BJ (cell line): ENCODE measurements at places on chromosomes 4 and X. TPM values are rescaled to one million over a fixed set of nuclear protein-coding genes. Genes with fewer than 3 reads are reported as not detected.

Gene FRG2
- not detected in 2 replicates for polyA plus RNA-seq

Gene S100P
- 0.06 and 0.07 TPM in 2 replicates for polyA plus RNA-seq

Gene REPS2
- 0.04 and 0.17 TPM in 2 replicates for polyA plus RNA-seq

Gene AWAT2
- not detected in 2 replicates for polyA plus RNA-seq

Gene HCCS
- polyA plus RNA-seq = 18.9 and 26.7 TPM in 2 replicates

Gene ENPEP
- polyA plus RNA-seq = 0.40 and 0.75 TPM in 2 replicates

Gene CSN1S1
- not detected in 2 replicates for polyA plus RNA-seq

Gene ARHGEF6
- polyA plus RNA-seq = 3.0 and 5.1 TPM in 2 replicates

Gene MMAA
- polyA plus RNA-seq = 3.4 and 7.9 TPM in 2 replicates

Gene MAEA
- 77.5 and 94.4 TPM in 2 replicates for polyA plus RNA-seq

Gene NXF2B
- not detected in 2 replicates for polyA plus RNA-seq

GRCh38 chr4:150212927-150213326 lies 134.7 kb downstream of the DCLK2 start:
- no peak for DNase-seq

GRCh38 chr4:82017680-82018079 lies 356.1 kb downstream of the HNRNPD start:
- no peak for DNase-seq

GRCh38 chr4:25509646-25510045 lies 132.6 kb downstream of the ANAPC4 start:
- no peak for DNase-seq

- DNase-seq = no peak
Measured at GRCh38 chr4:108094131-108094530, 74.6 kb downstream of the LEF1 start.

GRCh38 chr4:162015090-162015489 lies 148.7 kb downstream of the FSTL5 start:
- peak; percentile 17 for DNase-seq

DNA sequence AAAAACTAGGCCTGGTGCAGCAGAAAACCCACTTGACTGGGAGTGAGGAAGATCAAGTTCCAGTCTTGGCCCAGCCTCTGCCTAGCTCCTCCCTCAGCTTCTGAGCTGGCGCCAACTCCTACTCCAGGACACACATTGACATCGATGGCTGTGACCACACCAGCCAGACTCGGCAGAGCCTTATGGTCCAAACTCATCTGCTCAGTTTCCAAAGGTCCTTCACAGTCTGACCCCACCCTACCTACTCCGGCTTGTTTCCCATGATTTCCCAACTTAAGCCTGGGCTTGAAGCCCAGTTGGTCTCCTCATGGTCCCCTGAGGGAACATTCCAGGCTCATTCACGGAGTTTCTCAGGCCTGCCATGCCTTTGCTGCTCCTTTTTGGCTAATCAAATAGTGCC lies 10.1 kb downstream of the ELF4 start:
- peak; percentile 43 for DNase-seq

DNA sequence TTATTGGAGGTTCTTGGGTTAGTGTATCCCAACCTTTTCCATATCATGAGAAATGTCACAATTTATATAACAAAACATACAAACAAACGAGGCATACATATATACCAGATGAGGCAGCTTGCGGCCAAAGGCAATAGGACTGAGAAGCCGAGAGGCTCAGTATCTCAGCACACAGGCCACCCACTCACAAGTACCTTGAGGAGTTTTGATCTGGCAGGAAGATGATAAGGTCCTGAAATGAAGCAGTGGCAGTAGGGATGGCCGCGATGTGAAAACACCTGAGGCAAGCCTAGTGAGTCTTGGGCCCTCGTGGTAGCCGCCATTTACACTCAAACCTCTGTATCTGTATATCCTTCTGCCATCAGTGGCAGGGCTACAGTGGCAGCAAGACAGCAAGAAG lies 55.3 kb upstream of the PRPS1 start:
- no peak for DNase-seq

DNA sequence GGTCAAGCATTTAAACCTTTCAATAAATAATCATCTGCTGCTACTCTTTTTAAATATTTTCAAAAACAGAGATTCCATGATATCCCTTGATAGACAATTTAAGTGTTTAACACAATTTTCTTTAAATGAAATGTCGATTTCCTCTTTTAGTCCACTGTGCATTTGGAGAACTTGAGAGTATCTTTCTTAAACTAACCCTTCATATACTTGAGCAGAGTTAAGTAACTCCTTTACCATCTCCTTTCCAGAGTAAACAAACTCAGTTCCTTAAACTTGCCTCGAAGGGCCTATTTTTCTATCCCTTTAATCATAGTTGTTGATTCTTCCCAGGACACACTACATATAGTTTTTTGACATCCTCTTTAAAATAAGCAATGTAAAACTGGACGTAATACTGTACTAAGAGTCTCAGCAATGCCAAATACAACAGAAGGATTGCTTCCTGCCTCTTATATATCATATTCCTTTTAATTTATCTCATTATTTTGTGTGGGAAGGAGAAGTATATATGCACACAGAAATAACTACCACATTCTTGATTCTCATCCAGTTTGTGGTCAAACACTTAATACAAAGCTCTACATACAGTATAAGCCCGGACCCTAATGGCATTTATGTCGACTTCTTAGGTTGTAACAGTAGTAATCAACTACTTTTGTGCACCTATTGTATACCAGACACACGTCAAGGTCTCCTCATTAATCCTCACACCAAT lies 22.8 kb downstream of the RAB28 start:
- DNase-seq = no peak

- no peak for DNase-seq
Measured at GRCh38 chr4:105620640-105621323, 68.4 kb downstream of the ARHGEF38 start.

DNA sequence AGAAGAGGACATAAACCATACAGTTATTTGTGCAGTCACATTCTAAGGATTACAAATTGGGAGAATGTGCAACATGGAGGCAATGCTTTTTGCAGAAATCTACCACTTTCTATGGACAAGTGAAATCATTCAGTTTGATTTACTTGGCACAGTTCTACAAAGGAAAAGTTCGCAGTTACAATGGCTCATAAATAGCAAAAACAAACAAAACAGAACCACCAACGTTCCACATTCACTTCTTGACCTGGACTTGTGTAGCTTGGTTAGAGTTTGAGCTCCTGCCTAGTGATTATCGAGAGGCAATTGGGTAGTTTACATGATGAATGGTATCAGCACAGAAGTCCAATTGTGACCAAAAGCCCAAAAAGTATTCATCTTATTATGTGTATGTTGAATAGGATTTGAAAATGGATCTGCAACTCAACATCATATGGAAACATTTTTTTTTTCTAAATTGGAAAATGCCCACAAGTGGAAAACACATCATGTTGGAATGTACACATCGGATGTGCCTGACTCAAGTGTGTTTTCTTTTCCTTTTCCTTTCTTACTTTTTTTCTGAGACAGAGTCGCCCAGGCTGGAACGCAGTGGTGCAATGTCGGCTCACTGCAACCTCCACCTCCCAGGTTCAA lies 123.8 kb downstream of the LUZP4 start:
- no peak for DNase-seq

- no peak for DNase-seq
Measured at GRCh38 chr4:42398171-42398870, 1.0 kb downstream of the SHISA3 start.

GRCh38 chr4:9952415-9952950 lies 68.8 kb downstream of the SLC2A9 start:
- DNase-seq = no peak

DNA sequence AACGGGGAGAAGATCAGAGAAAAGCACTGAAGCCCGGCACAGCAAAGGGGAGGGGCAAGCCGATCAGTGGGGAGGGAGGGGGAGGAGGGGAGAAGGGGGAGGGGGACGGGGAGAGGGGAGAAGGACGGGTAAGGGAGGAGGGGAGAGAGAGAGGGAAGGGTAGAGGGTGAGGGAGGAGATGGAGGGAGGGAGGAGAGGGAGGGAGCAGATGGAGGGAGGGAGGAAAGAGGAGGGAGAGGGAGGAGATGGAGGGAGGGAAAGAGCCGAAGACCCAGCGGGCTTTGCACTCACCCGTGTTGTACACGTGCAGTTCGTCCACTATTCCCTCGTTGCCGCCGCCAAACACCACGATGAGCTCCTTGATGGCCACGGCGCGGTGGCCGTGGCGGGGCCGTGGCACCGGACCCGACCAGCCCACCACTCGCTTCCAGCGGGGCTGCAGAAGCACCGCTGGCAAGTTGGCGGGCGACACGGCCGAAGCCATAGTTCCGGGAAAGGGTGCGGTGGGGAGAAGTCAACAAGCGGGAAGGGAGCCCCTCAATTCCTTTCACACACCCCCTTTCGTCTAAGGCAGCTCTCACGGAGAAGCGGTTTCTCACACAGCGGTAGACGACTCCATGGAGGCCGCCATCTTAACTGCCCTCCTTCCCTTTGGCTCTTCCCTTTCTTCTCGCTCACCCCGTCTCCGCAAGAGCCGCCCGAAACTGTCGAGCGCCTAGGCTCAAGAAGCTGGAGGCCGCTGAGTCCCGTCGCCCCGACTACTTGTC lies 1.1 kb downstream of the HCFC1 start:
- DNase-seq = no peak

DNA sequence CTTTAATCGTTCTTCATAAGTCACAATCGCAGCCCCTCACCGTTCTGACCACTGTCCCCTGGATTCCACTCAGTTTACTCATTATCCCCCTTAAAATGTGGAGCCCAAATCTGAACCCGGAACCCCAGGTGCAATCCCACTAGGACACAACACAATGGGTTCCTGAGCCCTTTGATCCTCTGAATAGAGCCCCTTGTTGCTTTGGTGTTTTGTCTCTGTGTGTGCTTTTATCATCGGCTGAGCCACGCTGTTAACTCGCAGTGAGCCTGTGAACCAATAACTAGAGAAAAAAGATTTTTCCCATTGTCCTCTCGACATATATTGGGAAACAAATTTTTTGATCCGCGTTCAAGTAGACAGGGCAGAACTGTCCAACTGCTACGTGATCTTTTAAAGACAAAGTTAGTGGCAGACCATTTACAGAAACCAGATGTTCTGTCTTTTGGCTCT lies 617 bp upstream of the PDHA1 start:
- DNase-seq = no peak

DNA sequence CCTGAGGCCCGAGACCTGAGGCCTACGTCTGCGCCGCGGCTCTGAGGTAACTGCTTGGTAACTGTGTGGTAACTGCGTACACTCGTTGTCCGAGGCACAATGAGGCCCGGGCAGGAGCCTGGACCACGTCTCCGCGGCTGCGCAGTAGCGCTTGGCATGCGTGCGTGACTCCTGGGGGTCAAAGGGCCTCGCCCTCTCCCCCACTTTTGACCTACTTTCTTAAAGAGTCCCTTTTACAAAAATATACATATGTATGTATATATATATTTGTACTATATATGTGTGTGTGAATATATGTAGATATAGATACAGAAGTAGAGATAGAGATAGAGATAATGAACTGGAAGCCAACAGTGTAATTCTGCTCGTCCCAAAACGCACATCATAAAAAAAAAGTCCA lies at the start of gene BEND2:
TSS of gene BEND2 (minus strand) at position 101 of the 400 bp plus-strand sequence. CDS start 136 bp downstream, outside the sequence.
- no peak for DNase-seq

DNA sequence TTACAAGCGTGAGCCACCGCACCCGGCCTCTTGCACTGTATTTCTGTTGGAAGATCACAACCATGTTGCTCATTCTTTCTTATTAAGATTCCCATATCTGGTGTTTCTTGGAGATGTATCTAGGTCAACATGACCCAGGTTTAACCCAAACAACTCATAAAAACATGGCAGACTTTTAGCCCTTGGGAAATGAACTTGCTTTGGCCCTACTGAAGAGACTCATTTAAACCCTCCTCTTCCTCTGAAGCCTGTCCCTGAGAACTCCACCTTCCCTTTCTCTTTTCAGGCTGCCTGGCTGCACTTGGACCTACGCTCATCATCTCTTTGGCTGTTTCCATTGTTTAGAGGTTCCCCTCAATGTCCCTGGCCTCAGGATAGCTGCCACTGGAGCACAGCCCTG lies 22.8 kb upstream of the OPN1LW start:
- DNase-seq = no peak

DNA sequence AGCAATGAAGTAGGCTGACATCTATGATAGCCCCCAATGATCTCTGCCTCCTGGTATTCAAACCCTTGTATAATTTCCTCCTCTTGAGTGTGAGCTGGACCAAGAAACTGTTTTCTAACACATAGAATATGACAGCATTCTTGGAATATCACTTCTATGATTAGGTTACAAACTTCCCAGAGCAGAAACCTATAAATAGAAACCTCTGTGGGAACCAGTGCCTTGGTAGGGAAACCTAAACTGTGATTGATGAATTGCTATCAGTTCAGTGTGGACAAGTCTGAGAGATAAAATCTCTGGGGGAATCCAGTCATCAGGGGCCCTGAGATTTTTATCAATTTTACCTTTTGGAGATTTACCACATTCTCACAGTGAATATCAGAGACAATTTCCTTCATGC lies 756.5 kb upstream of the AGA start:
- DNase-seq = no peak

DNA sequence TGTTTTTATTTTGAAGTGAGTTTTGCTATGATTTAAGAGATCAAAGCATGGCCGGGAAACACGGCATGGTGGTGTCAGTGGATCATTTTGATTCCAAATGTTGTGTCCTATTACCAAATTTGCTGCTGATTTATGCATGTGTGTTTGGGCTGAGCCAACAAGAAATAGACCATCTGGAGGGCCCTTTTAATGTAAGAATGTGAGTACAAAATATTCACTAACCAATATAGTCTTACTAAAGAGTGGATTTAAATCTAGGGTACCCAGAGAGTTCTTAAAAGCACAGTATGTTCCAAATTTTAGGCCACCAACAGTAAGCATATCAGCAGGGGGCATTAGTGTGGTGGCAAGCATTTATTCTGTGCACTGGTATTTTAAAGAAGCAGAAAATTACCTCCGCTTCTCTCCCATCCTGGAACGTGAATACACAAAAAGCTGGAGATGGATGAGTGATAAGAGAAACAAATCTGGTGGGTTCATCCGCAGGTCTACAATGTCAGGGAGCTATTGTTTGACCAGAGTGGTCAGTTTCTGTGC lies 444.4 kb upstream of the IGFBP7 start:
- no peak for DNase-seq

GRCh38 chr4:186829097-186829496 lies 105.4 kb upstream of the FAT1 start:
- DNase-seq = no peak

GRCh38 chr4:142372530-142373260 lies 473.4 kb downstream of the INPP4B start:
- no peak for DNase-seq

GRCh38 chr4:85967872-85968271 lies 392.0 kb downstream of the MAPK10 start:
- no peak for DNase-seq

GRCh38 chrX:129808158-129808828 lies 28.5 kb downstream of the SASH3 start:
- no peak for DNase-seq

- DNase-seq = no peak
Measured at GRCh38 chrX:74505437-74505836, 84.1 kb downstream of the SLC16A2 start.

DNA sequence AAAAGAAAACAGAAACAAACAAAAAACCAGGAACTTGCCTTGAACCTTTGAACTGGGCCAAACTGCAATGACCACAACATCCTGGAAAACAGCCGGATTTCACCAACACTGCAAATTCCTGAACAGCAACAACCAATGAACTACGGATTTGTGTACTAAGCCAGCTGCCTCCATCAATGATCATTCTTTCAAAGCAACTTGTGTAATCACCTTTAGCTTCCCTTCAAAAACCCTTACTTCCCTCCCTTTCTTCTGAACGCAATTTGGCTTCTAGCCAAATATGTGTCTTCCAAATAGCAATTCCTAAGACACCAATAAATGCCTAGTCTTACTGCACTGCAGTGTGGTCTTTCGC lies 98.5 kb upstream of the FAM47C start:
- no peak for DNase-seq
